ENCODE measurements at places on chromosomes 12 and 14.

- DNase-seq, result no peak
Measured at GRCh38 chr12:116471544-116471943, 87.6 kb upstream of the MAP1LC3B2 start.

- DNase-seq, result no peak
Measured at GRCh38 chr12:89225808-89226411, 126.4 kb downstream of the DUSP6 start.

DNA sequence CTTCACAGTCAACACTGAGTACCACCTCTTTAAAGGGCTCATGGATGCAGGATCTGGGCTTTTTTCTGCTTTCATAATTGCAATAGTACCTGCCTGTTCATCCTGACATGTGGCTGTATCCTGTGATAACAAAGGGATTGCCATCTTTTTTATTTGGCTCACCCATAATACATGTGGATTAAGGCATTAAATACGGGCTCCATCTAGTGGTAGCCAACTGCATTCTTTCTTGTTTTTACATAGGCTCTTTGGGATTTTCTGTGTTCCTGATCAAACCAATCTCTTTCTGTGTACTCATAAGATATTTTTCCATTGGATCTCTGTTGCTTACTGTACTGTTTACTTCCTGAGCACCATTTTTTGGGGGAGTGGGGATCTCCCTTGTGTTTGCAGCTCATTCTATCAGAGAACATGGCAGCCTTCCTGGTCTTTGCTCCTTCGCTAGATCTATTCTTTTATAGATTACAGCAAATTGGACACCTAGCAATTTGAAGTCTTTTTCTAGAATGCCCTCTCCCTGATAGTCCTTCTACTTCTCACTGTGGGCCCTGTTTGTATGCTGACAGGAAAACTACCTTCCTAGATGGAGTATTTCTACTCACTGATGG is 723.4 kb upstream of the MDGA2 start:
- peak; percentile 15 for DNase-seq

GRCh38 chr14:51432302-51432948 is 192.4 kb downstream of the TMX1 start:
- no peak for DNase-seq

- DNase-seq, result peak; percentile 92
Measured at GRCh38 chr12:113591480-113591974, 119.9 kb upstream of the LHX5 start.

DNA sequence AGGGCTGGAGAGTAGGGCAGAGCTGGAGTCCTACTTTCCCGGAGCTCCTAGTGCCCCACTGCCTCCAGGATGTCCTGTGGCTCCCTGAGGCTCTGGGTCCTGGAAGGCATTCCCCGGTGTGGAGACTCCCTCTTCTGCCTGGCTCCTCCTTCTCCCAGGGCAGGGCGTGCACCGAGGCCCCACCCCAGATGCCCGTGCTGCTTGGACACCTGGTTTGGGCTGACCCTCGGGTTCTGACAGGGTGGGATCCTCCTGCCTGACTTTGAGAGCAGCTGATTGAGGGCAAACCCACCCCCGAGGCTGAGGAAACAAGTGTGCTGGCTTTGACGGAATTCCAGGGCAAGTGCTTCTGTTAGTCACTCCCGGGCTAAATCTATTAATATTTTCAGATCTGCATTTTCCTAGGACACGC is 15.4 kb downstream of the TEAD4 start:
- DNase-seq, result no peak

DNA sequence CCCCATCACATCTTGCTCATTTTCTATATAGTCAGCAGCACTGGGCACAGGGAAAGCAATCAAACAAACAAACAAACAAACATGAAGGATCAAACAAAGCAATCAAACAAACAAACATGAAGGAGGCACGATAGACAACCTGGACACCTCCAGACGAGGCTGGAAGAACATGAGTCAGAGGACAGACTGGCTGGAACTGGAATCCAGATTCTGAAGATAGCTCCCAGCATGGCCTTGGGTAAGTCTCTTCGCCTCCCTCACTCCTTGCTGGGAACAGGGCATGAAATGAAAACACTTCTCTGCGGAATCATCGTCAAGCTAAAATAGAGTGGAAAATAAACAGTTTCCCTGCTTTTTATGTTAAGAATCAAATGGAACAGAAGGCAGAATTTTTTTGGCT is 984.8 kb downstream of the VRK1 start:
- no peak for DNase-seq

DNA sequence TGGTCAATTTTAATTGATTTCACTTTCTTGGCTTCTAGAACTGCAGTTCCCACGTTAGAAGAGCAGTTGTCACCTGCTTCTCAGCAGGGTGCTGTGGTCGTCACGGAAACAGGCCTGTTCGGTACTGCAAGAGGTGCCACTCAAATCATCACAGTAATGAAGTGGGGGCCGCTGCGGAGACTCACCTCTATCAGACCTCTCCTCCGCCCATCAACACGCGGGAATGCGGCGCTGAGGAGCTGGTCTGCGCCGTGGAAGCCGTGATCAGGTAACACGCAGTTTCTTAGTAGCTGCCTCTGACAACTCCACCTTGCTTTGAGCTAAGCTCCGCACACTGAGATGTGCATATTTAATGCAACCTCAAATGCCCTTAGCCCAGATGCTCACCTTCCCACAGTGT is 107.2 kb downstream of the UNC79 start:
- no peak for DNase-seq

DNA sequence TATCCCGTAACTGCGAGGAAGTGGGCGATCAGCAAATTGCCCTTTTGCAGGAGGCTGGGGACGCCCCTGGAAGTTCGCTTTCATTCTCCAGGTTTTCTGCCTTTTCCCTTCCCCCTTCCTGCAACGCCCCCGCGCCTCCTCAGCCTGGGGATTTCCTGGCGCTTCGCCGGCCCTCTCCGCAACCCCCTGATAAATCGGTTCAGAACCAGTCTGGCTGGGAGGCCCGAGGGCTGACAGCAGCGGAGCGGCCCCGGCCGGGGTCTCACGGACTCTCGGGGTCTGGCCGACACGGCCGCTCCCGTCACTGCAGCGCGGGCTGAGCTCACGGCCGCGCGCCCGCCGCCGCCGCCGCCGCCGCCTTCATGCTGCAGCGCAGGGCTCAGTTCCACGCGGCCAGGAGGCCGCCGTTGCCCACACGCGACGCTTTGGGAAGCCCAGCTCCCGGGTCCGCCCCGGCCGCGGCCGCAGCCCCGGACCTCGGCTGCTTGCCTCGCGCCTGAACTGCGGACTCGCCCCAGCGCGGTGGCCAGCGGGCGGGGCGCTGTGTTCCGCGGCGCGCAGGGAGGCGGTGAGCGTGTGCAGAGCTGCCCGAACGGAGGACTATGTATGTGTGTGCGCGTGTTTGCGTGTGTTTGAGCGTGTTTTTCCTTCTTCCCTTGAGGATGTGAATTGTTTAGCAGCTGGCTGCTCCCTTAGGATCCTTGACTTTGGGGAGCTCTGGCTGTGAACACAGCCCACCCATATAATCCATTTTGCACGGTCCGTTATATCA is at the start of gene LRFN5:
Gene LRFN5, plus strand, starts transcription at position 345 of the 772 bp plus-strand sequence.
- DNase-seq, result no peak
